ENCODE measurements at places on chromosomes 1 and 21. TPM values are rescaled to one million over a fixed set of nuclear protein-coding genes. Genes with fewer than 3 reads are reported as not detected.

DNA sequence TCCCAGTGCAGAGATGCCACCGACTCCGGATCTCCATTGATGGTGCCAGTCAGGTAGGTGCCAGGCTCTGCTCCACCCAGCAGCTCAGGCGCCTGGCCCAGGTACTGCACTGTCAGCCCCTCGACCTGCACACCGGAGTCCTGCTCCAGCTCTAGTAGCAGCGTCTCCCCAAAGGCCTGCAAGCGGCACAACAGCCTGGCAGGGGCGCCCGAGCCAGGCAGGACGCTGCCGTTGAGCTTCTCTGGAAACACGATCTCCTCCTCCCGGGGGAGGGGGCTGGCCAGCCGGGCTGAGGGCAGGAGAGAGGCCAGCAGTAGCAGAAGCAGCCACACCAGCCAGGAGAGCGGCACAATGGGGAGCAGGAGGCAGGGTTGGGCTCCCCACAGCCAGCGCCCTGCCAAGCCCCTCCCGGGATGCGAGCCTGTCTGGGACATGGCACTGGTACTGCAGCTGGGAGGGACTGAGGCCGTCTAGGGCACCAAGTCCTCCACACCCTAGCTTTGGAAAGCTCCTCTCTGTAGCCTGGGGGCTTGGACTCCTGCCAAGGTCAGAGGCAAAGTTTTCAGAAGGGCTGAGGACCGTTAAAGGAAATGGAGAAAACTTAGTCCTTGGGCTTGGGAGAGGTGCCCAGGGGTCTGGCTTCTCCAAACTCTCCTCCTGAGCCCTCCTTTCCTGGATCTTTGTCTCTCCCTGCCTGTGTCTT lies 509 bp downstream of the ADAMTS4 start:
- no peak for DNase-seq

- no peak for DNase-seq
Observed at GRCh38 chr1:199875856-199876255, 151.7 kb upstream of the NR5A2 start.

DNA sequence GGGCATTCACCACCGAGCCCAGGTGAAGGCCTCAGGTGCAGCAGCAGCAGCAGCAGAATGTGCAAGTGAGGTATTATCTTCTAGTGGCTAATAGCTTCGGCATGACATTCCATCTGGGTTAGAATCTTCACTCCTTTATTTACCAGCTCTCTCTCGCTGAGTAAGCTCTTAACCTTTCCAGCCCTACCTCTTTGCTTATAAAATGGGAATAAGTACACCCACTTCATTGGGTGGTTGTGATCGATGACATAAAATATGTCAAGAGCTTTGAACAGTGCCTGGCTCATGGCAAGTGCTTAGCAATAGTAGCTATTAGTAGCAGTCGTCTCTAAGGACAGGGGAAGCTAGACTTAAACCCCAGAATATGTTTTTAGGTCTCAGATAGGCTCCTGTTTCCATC lies 149.5 kb downstream of the NOS1AP start:
- no peak for DNase-seq

- DNase-seq, result no peak
Observed at GRCh38 chr1:162265983-162266382, 110.7 kb downstream of the SPATA46 start.

DNA sequence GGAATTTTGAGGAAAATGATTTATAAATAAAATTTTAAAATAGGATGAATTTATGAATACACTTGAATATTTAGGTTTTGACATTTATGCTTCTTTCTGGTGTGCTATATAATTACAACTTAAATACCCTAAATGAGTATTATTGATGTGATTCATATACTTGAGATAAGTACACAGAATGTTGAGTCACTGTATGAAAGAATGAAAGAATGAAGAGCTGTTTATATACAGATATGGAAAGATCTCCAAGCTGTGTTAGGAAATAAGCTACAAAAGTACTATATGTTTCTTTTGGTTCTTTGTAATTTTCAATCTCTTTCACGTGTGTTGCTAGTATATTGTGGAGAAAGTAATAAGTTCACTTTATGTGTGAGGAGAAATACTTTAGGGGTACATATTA lies 147.2 kb downstream of the RASAL2 start:
- no peak for DNase-seq

GRCh38 chr1:100377590-100378361 lies 25.5 kb downstream of the CDC14A start:
- DNase-seq, result no peak

DNA sequence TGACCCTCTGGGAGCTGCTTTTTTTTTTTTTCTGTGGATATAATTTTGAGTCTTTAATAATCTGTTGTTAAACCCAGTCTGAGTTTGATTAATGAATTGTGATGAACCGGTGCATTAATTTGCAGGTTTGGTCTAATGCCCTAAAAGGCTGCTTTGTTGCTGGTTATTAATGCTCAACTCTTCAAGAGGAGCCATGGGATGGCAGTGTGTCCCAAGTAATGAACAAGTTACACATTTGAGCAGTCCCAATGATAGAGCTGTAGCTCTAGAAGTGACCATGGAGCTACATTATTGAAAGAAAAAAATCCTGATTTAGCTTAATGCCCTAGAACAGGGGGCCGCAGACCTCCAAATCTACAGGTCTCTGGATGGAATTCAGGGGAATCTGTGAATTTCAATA lies 53.1 kb downstream of the RWDD3 start:
- DNase-seq, result no peak

DNA sequence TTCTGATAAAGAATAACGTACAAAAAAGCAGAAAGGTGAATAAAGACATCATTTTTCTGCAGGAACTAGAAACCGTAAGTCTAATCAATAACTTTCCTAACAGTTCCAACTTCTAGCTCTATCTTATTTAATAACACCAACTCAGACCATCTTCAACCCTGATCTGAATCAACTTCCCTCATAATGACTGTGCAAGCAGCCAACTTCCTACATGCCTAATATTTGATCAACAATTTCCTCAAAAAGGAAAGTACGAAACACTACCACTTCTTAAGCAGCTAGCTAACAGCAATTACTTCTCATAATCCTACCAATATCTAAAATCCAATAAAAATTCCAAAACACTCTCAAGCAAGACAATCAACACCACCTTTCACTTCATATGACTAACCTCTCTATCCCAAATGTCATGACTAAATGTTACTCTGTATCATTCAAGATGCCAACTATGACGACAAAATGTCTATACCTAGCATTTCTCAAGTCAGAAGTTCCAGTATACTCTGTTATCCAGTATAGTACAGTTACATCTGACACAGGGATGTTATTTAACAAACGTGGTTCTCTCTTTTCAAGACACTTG lies 1.7 kb downstream of the COP1 start:
- DNase-seq, result no peak

DNA sequence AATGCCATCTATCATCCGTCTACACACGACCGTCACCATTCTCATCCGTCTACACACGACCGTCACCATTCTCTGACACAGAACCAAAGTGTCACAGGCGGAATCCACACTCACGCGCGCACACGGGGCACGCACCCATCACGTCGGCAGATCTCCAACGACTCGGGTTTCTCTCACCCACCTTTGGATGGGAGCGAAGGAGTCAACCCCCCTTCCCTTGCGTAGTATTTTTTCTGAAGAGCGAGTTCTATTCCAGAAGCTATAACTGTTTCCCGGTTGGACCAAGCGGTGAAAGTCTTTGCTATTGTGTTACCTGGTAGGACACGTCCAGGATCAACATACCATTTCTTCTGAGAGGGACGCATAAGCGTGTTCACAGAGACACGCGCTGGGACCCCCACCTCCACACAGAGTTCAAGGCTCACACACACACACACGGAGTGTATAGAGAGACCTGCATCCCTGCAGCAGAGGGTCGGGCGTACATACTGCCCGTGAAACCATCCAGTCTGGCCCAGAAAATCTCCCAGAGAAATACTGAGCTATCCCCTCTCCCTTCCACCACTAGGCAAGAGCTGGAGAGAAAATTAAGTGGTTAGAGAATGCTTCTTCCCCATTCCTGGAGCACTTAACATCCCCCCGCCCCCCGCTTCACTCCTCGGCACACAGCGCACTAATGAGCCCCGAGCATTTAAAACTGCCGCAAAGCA lies 741 bp downstream of the DUSP10 start:
- peak; percentile 72 for DNase-seq

DNA sequence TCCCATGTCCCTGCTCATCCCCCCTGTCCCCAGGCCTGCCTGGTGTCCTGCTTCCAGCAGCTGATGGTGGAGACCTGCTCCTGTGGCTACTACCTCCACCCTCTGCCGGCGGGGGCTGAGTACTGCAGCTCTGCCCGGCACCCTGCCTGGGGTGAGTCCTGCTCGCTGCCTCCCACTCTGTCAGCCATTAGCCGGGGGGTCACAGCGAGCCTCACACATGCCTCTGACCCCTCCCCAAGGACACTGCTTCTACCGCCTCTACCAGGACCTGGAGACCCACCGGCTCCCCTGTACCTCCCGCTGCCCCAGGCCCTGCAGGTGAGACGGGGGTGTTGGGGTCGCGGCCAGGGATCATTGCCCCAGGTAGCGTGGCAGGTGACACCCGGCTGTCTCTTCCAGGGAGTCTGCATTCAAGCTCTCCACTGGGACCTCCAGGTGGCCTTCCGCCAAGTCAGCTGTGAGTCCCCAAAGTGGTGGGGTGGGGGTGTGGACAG lies 10.0 kb downstream of the SCNN1D start:
- DNase-seq, result peak; percentile 83

DNA sequence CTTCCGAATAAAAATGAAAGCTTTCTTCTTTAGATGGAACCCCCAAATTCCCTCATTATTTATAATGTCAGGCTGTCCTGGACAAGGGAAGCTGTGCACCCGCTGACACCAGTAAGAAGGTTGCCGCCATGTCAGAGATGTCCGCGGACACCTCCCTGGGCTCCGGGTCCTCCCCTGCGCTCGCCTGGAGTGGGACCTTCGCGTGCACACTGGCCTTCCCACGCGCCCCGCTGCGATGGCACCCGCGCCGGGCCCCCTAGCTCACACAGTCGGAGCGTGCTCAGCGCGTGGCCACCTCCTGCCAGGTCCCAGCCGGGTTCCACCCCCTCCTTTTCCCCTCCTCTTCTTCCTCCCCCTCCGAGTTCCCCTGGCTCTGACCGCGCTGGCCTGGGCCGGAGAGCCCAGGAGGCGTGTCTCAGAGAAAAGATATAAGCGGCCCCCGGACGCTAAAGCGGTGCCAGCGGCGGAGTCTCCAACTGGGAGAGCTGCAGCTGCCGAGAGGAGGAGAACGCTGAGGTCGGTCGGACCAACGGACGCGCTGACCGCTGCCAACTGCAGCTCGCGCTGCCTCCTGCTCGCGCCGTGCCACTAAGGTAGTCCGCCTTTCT lies at the start of gene G0S2:
Gene G0S2, plus strand, starts transcription at position 456 of the 608 bp plus-strand sequence. CDS start 273 bp downstream, outside the sequence.
- peak; percentile 82 for DNase-seq

GRCh38 chr1:119831027-119831426 lies 19.8 kb upstream of the REG4 start:
- DNase-seq, result no peak

AP4B1 gene
- 16.1 TPM for total RNA-seq

CDC20 gene
- 1.8 TPM for total RNA-seq

SLC35F3 gene
- 0.29 TPM for total RNA-seq

LRRC8D gene
- 17.0 TPM for total RNA-seq

WNT4 gene
- total RNA-seq, result 1.8 TPM

PTP4A2 gene
- total RNA-seq, result 244 TPM

NBPF6 gene
- total RNA-seq, result not detected

CFHR2 gene
- not detected for total RNA-seq

EFNA3 gene
- 1.0 TPM for total RNA-seq

TBX15 gene
- total RNA-seq, result 0.64 TPM

TRIM17 gene
- total RNA-seq, result 2.6 TPM

Measured in upper lobe of right lung (tissue), 1 donor.